ENCODE measurements at places on chromosomes 16 and 17.

DNA sequence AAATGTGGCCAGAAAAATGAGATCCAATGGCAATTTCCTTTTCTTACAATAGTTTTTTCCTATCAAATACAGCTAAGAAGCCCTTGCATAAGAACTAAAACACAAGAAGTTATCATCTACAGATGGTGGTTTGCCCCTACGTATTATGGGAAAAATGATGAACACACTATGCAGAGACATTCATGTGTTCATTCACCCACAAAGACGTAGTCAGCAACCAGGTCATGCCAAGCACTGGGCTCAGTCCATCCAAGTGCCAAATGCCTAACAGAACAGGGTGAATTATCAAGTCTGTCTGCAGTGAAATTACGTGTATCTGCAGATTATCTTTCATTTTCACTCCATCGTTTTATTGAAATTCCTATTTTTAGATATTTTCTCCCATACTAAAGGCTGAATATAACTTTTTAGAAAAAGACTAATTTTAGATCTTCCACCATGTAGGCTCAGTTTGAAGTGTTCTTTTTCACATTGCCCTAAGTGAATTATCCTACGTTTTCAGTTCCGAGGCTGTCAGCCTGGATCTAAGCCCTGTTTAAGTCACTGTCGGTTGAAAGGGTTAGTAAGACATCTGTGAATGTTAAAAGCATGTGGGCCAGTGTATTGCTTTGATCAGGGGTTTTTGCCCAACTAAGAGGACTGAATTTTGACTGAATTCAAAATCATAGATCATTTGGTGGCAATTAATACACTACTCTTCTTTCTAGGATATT lies 78.1 kb upstream of the DHX40 start:
- DNase-seq = no peak

- no peak for DNase-seq
Measured at GRCh38 chr16:49018259-49018931, 263.2 kb downstream of the CBLN1 start.

DNA sequence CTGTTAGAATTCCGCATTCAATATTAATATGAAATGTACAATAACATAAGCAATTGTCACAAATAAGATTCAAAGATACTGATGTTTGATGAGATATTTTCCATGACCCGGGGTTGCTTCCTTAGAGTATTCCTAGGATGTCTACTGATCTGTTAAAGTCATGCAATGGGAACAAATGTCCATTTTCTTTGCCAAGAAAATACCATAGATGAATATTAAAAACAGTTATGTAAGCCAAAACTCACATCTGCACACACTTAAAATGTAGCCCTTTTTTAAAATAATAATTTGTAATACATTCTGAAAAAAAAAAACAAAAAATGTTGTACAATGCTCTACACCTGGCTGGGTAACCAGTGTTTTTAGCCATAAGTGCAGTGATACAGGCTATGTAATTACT lies 259.4 kb upstream of the AXIN2 start:
- DNase-seq = no peak

GRCh38 chr16:73034374-73034773 lies 13.6 kb downstream of the ZFHX3 start:
- DNase-seq = no peak

GRCh38 chr16:68459457-68459856 lies 11.1 kb upstream of the SMPD3 start:
- DNase-seq = no peak

GRCh38 chr17:55577687-55578086 lies 66.4 kb upstream of the SMIM36 start:
- DNase-seq = peak; percentile 11

- no peak for DNase-seq
Measured at GRCh38 chr16:23128056-23128455, 21.2 kb downstream of the USP31 start.

DNA sequence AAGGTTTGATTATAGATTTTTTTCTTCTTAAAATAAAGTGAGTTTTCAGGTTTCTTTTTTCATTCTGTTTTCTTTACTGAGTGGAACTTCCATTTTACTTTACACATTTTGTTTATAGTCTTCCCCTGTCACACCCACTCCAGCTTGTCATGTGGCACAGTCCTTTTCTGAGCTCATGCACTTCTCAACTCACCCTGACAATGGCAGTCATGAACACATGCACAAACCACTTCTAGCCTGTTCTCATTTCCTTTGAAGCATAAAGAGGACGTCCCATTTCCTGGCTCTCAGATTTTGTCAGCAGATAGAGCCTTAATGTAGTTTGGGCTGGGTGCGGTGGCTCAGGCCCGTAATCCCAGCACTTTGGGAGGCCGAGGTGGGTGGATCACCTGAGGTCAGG lies 168.0 kb downstream of the AHSP start:
- no peak for DNase-seq
